ENCODE measurements at places on chromosomes 6 and 20. TPM values are rescaled to one million over a fixed set of nuclear protein-coding genes. Genes with fewer than 3 reads are reported as not detected.

DAAM2 gene
- total RNA-seq = not detected

TREM1 gene
- total RNA-seq = not detected

ABHD16B gene
- not detected for total RNA-seq

SSTR4 gene
- not detected for total RNA-seq

CHRNA4 gene
- total RNA-seq = 0.20 TPM

HSPA12B gene
- 0.48 TPM for total RNA-seq

PDE10A gene
- 36.3 TPM for total RNA-seq

ULBP1 gene
- total RNA-seq = 0.97 TPM

CCR6 gene
- total RNA-seq = not detected

PRPH2 gene
- not detected for total RNA-seq

RAB32 gene
- total RNA-seq = 35.3 TPM

GSTA3 gene
- not detected for total RNA-seq

EEF1A2 gene
- 141 TPM for total RNA-seq

RIPOR2 gene
- not detected for total RNA-seq

RNGTT gene
- total RNA-seq = 9.0 TPM

CDSN gene
- total RNA-seq = not detected

CGA gene
- not detected for total RNA-seq

SLCO4A1 gene
- 9.1 TPM for total RNA-seq

RSPH3 gene
- 4.4 TPM for total RNA-seq

CRISP2 gene
- total RNA-seq = not detected

INSM1 gene
- total RNA-seq = not detected

SPO11 gene
- not detected for total RNA-seq

SPATA25 gene
- total RNA-seq = 0.77 TPM

SIRPD gene
- not detected for total RNA-seq

CENPW gene
- total RNA-seq = 42.2 TPM

Measured in A549 treated with CpdA at 1 μM for 4 hours (cell line).